Stimulated activated naive CD4-positive, alpha-beta T cell (primary cell): ENCODE measurements at places on chromosomes 2 and 18.

- no peak for DNase-seq
These were observed 61.8 kb downstream of the CABYR start for GRCh38 chr18:24200494-24201290.

- no peak for DNase-seq
These were observed 114.6 kb upstream of the CD302 start for GRCh38 chr2:159912580-159912979.

DNA sequence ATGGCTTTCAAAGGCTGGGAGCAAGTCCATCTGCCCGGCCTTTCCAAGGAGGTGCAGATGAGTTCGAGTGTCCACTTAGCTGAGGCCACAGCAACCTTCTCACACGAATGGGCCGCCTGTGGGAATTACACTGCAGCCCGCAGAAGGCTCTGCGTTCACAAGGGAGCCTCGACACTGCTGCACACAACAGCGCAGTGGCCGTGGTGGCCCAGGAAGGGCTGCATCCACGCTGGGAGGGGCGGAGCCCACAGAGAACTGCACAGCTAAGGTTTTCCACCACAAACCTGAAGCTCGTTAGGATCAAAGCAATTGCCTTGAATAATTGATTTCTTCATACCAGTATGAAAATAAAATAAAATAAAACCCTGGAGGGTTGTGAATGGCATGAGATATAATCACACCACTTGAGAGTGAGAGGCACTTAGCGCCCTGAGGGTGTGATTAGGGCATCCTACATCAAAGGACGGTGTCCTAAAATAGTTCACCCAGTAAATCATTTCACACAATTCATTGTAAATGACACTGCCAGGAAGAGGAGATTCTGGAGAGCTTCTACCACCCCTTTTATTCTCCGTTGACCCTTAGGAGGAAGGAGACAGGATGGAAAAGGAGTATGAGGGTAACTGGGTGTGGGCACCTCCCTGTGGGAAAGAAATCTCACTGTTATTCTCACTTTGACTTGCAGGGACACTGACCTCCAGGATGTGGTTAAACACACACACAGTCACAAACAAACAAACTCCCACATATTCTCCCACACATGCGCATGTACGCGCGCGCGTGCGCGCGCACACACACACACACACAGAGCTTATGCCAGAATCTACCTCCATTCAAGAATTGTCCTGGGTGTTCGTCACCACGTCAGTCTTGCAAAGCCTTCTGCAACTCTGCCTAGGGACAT, 256.6 kb upstream of the ID2 start:
- DNase-seq, result no peak

DNA sequence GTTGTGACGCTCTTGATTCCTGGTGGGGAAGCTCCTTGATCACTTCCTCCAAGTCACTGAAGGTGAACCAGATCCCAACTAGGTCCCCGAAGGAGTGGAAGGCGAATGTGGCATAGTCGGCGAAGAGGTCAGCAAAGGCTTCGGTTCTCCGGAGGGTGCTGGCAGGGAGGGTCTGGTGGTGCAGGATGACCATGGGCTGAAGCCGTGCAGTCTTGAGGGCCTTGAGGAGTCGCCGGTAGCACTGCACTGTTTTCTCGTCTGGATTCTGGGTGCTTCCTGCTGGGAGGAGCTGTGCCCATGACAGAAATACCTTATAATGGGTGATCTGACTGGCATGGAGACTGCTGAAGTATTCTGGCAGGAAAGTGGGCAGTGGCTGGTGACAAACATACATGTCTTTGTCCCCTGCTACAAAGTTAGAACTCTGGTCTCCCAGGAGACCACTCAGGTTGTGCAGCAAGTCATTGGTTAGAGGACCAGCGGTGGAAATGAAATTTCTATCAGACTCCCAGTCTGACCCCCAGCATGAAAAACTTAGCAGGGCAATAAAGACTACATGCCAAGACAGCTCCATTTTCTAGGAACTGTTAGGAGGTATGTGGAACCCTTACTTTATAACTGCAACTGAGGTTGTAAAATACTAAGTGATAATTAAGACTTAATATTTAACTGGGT, at the start of gene LCT:
Gene LCT, minus strand, starts transcription at position 589 of the 675 bp plus-strand sequence. Its CDS starts 15 bp downstream, at position 574.
- DNase-seq, result no peak

DNA sequence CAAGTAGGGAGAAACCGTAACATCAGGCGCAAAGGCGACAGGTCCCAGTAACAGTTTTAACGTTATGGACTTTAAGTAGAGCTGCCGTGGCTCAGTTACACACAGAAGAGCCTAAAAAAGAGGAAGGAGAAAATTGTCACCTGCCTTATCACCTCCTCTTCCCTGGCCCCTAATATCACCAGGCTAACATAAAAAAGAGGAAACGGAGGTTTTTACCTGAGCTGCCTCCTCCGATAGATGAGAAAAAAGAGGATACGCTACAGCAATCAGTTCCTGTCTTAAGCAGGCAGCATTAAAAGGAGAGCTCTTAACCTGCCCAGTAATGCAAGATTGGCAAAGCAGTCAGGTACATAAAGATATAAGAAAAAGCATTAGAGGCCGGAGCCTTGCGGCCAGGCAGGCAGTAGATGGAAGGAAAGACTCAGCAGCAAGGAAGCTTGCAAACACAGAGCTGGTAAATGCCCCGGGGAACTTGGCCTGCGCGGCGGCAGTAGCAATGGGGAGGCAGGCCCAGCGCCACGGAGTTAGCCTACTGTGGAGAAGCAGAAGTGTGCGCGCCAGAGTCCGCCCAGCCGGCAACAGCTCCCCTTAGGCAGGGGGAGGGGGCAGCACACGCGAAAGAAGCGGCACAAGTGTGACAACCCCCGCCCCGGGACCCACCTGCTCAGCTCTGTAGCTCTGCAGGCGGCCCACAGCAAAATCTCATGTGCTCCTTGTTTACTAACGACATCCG, 116.3 kb upstream of the SCN7A start:
- DNase-seq, result no peak

- no peak for DNase-seq
These were observed 50.9 kb downstream of the PHLPP1 start for GRCh38 chr18:62766266-62766665.

- no peak for DNase-seq
These were observed 1550.2 kb downstream of the LRP1B start for GRCh38 chr2:140580532-140581151.

DNA sequence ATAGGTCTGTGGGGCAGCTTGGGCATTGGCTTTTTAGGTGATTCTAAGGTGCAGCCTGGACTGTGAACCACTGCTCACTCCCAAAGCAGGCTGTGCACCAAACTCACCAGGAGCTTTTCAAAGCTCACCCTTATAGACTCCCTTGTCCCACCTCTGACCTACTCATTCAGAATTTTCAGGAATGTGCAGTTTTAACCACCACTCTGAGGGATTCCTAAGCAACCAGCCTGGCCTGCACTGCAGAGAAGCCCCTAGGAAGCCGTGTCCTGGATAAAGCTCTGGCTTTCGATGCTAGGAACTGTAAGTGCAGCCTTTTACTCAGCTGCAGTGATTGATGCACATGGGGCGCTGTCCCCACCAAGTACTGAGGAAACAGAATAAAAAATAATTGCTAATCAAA, 33.0 kb downstream of the MRO start:
- no peak for DNase-seq

- DNase-seq, result no peak
These were observed 25.5 kb downstream of the LNPK start for GRCh38 chr2:175976391-175977157.

DNA sequence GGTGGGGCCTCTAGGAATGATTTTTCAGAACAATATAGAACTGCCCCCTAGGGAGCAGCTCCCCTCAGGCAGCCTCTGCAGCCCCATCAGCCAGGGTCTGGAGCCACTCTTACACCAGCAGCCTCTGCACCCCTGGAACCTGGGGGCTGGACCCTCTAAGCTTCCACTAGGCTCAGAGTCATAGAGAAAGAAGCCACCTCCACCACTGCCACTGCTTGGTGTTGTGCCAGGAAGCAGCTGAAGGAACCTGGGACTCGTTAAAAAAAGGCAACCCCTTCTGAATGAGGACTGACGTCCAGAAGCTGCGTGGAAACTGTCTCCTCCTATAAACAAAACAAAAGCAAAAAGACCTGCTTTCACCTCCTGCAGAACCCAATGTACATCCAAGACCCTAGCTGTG, 98.1 kb upstream of the HS6ST1 start:
- DNase-seq, result no peak

GRCh38 chr2:58046335-58046584, 346 bp upstream of the VRK2 start:
- no peak for DNase-seq

GRCh38 chr2:8343031-8343430, 338.8 kb upstream of the ID2 start:
- DNase-seq, result no peak

DNA sequence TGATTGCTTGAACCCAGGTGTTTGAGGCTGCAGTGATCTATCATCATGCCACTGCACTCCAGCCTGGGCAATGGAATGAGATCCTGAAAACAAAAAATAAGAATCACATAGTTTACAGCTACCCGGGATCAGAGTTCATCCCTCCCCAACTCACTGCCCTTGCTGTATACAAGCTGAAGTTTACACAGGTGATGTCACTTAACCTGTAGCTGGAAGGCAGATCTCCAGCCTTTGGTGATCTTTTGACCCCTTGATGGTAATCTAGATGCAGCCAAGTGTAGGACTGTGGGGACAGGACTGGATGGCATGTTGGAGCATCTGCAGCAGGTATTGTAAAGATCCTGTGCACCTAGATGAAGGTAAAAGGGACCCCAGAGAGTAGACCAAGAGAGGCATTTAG, 66.7 kb upstream of the SLC14A2 start:
- no peak for DNase-seq

- DNase-seq, result no peak
These were observed 7.7 kb downstream of the VRK2 start for GRCh38 chr2:58054264-58054663.

- DNase-seq, result no peak
These were observed 867.4 kb downstream of the DSC3 start for GRCh38 chr18:30175061-30175574.

DNA sequence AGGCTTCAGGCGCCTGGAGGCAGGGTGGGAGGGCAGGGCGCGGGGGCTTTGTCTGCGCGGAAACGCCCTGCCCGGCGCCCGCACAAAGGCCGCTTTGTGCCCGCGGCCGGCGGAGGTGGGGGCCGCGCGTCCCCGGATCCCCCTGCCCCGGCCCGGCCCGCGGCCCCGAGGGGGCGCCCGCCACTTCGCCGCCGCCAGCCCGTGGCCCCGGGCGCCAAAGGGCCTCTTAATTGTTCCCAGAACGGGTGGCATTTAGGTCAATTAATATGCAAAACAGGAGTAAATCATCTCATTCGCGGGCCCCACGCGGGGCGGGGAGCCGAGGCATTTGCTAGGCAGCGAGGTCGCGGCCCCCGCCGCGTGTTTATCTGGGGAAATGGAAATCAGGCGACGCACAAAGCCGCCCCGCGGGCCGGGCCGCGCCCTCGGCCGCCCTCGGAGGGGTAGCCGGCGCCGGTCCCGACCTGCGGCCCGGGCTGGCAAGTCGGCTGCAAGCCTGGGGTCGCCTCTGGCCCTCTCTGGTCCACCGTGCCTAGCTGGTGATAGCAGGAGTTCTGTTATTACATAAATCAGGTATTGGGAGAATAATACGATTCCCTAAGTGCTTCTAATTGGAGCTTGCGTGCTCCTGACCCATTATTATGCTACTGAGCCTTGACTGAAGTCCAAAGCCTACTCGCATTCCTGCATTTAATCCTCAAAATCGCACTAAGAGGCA, 148.2 kb upstream of the GLI2 start:
- DNase-seq, result no peak

DNA sequence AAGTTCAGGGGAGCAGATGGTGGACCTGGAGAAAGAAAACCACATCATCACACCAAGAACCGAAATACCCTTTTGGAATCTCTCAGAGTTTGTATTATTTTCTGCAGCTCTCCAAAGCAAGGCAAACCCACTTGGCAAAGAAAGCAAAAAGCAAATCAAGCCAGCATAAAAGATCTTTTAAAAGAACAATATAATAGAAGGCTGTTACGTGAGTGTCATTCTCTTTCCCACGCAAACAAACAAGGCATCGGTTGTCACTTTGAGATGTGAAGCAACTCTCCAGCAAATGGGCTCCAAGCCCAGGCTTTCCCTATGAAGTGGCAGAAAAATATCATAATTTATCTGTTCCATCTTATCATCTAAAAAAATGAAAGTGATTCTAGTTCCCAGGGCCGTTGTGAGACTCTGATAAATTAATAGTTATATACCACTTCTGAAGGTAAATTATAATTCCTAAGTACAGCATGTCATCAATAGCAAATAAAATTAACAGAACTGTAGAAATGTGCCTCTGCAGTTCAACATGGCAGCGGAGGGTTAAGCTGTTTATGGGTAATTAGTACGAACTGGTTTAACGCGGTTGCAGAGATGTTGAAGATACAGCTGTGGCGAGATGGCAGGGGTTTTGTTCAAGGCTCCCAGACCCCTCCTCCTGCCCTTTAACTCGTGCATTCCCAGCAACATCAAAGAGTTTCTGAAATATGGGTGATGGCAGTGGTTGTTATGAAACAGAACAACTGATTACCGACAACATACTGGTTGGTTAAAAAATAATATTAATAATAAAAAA, 89.2 kb downstream of the EPHA4 start:
- DNase-seq, result no peak

- DNase-seq, result no peak
These were observed 79.1 kb downstream of the ACSL3 start for GRCh38 chr2:222939979-222940378.

DNA sequence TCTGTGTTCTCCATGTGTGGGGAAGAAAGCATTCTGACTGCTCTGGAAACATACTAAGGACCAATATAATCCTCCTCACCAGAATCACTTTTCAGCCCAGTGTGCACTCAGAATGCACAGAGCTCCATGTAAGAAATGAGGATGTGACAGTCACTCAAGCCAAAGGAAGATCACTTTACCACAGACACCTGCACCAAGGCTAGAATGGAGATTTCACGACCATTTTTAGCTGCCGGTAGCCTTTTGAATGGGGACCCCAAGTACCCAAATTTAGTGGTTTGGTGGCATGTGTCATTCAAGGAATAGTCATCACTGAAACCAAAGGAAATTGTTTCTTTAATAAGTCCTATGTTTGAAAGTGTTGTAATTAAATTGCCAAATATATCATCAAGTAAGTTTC, 613.2 kb upstream of the ACVR2A start:
- DNase-seq, result no peak

- no peak for DNase-seq
These were observed 266.6 kb downstream of the PDE11A start for GRCh38 chr2:177806025-177806424.

DNA sequence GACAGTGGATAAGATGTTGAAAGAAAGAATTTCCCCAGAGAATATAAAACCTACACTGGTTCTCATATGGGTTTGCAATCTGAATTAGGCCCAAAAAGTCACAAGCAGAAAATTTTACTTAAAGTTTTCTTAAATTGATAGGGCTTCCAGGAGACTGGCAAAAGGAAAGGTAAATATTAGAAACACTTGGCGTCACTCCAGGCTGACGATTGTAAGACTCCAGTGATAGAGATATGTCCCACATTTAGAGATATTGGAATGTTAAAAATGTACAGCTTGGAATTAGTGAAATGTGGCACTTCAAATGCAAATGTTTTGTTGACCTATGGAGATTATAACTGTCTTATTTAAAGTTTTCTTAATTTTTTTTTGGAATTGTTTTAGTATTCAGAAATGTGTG, 14.0 kb downstream of the YIPF4 start:
- DNase-seq, result no peak

- DNase-seq, result no peak
These were observed 48.7 kb downstream of the ATIC start for GRCh38 chr2:215360596-215360995.

- DNase-seq, result peak; percentile 6
These were observed 16.7 kb downstream of the IL1F10 start for GRCh38 chr2:113084249-113085000.

GRCh38 chr2:65103013-65103715, 26.7 kb downstream of the RAB1A start:
- DNase-seq, result no peak

- DNase-seq, result no peak
These were observed 3.6 kb upstream of the GBX2 start for GRCh38 chr2:236171680-236172254.
